ENCODE measurements at places on chromosomes 11 and 22.

- no peaks in the 10 kb centered on the region for H3K36me3 ChIP-seq
- no peak overlapping the region for H3K27ac ChIP-seq
- H3K4me3 ChIP-seq = no peak overlapping the region
- DNase-seq = no peak
- H3K27me3 ChIP-seq = no peaks in the 10 kb centered on the region
Observed at GRCh38 chr11:114896594-114896993, 218.3 kb downstream of the NXPE2 start.

GRCh38 chr11:7077101-7077500, 11.7 kb upstream of the RBMXL2 start:
- DNase-seq = no peak
- no peak overlapping the region for H3K27ac ChIP-seq
- H3K4me1 ChIP-seq = no peaks in the 10 kb centered on the region
- no peaks in the 10 kb centered on the region for H3K36me3 ChIP-seq
- peaks cover 5% of the 10 kb centered on the region for H3K27me3 ChIP-seq

- peaks cover 70% of the 10 kb centered on the region for H3K4me1 ChIP-seq
- H3K36me3 ChIP-seq = peaks cover 11% of the 10 kb centered on the region
- H3K4me3 ChIP-seq = peak overlapping the region; percentile 96
- DNase-seq = peak; percentile 69
- peak overlapping the region; percentile 76 for H3K27ac ChIP-seq
- H3K27me3 ChIP-seq = no peaks in the 10 kb centered on the region
Observed at GRCh38 chr11:64226507-64227051, 505 bp downstream of the NUDT22 start.

GRCh38 chr11:12232817-12233601, 122.6 kb downstream of the MICAL2 start:
- no peak overlapping the region for H3K27ac ChIP-seq
- H3K36me3 ChIP-seq = peaks cover 7% of the 10 kb centered on the region
- H3K27me3 ChIP-seq = no peaks in the 10 kb centered on the region
- no peak overlapping the region for H3K4me3 ChIP-seq
- no peak for DNase-seq

- DNase-seq = no peak
- no peak overlapping the region for H3K27ac ChIP-seq
- peaks cover 3% of the 10 kb centered on the region for H3K4me1 ChIP-seq
- H3K36me3 ChIP-seq = peaks cover 57% of the 10 kb centered on the region
- no peak overlapping the region for H3K4me3 ChIP-seq
Observed at GRCh38 chr22:42889304-42889703, 32.2 kb upstream of the ARFGAP3 start.

DNA sequence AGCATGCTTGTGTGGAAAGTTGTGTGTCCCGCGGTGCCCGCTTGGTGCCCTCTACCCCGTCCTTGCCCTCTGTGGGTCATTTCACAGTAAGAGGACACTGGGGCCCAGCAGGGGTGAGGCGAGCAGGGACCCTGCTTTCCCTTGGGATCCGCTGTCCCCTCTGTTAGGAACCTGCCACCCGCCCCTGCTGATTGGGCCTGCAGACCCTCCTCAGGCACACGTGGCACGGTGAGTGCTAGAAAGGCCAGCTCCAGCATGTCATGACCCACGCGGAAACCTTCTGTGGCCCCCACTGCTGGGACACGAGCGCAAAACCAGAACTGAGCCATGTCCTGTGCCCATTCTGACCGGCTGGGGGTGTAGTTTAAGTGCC, 353.1 kb downstream of the TBC1D22A start:
- H3K27me3 ChIP-seq = no peaks in the 10 kb centered on the region
- no peaks in the 10 kb centered on the region for H3K4me1 ChIP-seq
- H3K36me3 ChIP-seq = peaks cover 20% of the 10 kb centered on the region
- no peak for DNase-seq
- H3K27ac ChIP-seq = no peak overlapping the region
- no peak overlapping the region for H3K4me3 ChIP-seq

DNA sequence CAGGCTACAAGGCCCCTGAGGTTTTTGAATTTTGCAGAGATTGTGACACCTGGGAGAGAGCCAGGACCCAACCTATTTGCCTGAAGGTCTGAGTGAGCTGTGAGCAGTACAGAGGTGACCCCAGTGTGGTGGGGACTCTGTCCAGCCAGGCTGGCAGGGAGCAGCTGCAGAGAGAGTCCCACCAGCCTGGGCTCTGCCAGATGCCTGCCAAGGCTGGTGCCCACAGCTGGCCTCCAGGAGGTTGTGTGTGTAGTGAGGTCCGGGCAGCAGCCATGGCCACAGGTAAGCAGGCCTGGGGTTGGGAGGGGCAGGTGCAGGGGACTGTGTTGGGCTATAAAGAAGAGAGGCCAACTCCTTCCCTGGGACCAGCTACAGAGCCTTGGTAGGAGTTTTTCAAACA, 144.8 kb downstream of the CRYBB2 start:
- no peaks in the 10 kb centered on the region for H3K27me3 ChIP-seq
- H3K4me1 ChIP-seq = no peaks in the 10 kb centered on the region
- no peak for DNase-seq
- H3K27ac ChIP-seq = no peak overlapping the region
- no peak overlapping the region for H3K4me3 ChIP-seq

GRCh38 chr11:95255251-95256145, 24.5 kb upstream of the SESN3 start:
- peak overlapping the region; percentile 73 for H3K27ac ChIP-seq
- no peaks in the 10 kb centered on the region for H3K27me3 ChIP-seq
- H3K36me3 ChIP-seq = no peaks in the 10 kb centered on the region
- H3K4me1 ChIP-seq = peaks cover 38% of the 10 kb centered on the region
- DNase-seq = no peak

DNA sequence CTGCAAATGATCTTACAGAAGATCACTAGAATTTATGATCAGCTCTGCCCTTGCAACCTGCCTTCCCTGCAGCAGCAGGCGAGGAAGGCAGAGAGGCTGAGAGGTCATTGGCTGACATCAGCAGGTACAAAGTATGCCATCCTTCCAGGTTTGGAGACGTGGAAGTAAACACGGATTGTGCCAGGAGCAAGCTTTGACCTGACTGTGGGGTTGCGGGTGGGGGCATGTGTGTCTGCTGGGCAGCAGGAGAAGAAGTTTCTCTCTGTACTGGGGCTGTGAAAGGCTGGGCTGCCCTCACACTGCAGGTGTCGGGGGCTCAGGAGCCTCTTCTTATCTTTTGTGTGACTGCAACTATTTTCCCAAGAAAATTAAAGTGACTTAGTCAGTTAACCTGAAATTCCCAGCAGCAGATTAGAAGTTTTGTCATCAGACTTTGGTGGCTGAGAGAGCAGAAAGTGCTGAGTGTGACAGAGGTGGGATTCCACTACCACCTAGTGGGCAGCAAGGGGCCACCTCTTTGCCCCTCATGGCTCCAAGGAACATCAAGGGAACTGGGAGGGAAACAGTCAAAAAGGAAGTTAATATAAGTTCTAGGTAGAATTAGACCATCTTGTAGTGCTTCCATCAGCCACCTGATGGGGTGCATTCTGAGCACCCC, 565.9 kb downstream of the ETS1 start:
- H3K4me3 ChIP-seq = no peak overlapping the region
- no peaks in the 10 kb centered on the region for H3K36me3 ChIP-seq
- no peak overlapping the region for H3K27ac ChIP-seq
- H3K27me3 ChIP-seq = no peaks in the 10 kb centered on the region
